ENCODE measurements at places on chromosomes 2 and 18. TPM values are rescaled to one million over a fixed set of nuclear protein-coding genes. Genes with fewer than 3 reads are reported as not detected.

MOGAT1 gene
- not detected for total RNA-seq

ARHGEF33 gene
- total RNA-seq = 0.14 TPM

BMP10 gene
- total RNA-seq = not detected

CCT4 gene
- total RNA-seq = 180 TPM

VAMP5 gene
- total RNA-seq = 1.9 TPM

ZAP70 gene
- not detected for total RNA-seq

EML6 gene
- total RNA-seq = 0.42 TPM

NEUROD1 gene
- not detected for total RNA-seq

C2orf66 gene
- 0.56 TPM for total RNA-seq

GAL3ST2 gene
- total RNA-seq = not detected

ST8SIA5 gene
- not detected for total RNA-seq

TCF23 gene
- not detected for total RNA-seq

KCNS3 gene
- 13.7 TPM for total RNA-seq

CAVIN2 gene
- 4.9 TPM for total RNA-seq

HOXD13 gene
- not detected for total RNA-seq

B4GALT6 gene
- total RNA-seq = 1.8 TPM

LYG2 gene
- not detected for total RNA-seq

LYPD6 gene
- 0.56 TPM for total RNA-seq

POTEI gene
- not detected for total RNA-seq

CAPN14 gene
- 4.0 TPM for total RNA-seq

NT5DC4 gene
- not detected for total RNA-seq

NCKAP5 gene
- 1.8 TPM for total RNA-seq

IL1R2 gene
- not detected for total RNA-seq

POTEC gene
- not detected for total RNA-seq

MAPK4 gene
- total RNA-seq = not detected

CRYBA2 gene
- not detected for total RNA-seq

UGT1A1 gene
- 0.28 TPM for total RNA-seq

MC5R gene
- not detected for total RNA-seq
